ENCODE measurements at places on chromosomes 1 and 21.

GRCh38 chr21:16169102-16169511 is 439.3 kb downstream of the USP25 start:
- DNase-seq: no peak

- DNase-seq: no peak
Measured at GRCh38 chr1:231311720-231312431, 25.8 kb downstream of the EXOC8 start.

DNA sequence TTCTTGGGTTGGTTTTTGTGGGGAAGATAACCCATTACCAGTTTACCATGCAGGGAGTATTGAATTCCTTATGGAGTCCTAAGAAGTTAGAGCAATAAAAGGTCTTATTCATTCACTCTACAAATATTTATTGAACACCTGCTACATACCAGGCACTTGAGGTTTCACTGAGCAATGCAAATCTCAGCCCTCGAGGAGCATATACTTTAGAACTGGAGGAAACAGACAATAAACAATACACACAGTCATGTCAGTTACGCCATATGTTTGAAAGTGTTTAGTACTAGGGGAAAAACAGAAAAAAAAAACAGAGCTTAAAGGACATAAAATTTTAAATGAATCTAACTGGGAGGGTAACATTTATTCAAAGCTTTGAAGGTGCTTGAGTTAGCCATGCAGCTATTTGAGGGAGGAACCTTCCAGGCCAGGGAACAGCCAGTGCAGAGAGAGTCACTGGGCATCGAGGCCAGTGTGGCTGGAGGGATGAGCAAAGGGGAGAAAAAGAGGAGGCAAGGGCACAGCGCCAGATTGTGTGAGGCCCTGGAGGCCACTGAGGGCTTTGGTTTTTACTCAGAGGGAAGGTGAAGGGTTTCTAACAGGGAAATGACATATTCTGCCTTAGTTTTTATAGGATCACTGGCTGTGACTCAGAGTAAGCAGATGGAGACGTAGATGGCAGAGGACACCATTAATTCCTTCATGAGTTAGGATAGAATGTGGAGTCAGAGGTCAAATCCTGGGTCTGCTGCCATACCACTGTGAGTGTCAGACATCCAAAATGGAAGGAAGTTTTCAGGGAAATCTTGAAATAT is 32.7 kb downstream of the C1orf21 start:
- no peak for DNase-seq

DNA sequence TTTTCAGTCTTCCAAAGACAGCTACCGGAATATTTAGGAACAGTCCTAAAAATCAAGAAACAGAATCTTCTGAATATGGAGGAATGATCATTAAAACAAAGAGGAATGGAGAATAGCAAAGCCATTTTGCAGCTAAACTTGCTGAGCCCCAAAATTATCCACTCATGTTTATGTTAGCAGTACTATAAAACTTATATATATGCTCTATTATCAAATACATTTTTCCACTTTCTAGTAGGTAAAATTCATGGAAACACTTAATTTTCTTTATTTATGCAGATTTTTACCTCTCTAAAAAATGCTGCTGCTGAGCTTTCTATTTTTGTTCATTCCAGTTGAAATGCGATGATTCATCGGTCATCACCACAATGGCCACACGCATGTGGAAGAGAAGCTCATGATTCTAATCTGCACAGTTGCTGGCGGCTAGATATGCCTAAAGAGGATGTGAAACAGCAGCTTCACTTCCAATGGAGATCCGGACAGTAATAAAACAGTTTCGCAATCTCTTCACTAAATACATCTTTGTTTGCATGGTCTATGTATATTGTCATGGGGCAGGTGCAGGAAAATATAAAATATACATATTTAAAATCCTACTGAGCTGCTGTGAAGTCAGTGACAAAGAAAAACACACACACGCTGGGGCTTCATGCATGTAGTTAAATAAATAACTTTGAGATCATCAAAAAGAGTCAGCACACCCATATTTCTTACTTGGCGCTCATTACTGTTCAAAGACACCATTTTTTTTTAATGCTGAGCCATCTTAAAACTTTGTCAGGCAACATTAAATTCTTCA is 292.2 kb downstream of the SMYD3 start:
- peak; percentile 68 for DNase-seq

DNA sequence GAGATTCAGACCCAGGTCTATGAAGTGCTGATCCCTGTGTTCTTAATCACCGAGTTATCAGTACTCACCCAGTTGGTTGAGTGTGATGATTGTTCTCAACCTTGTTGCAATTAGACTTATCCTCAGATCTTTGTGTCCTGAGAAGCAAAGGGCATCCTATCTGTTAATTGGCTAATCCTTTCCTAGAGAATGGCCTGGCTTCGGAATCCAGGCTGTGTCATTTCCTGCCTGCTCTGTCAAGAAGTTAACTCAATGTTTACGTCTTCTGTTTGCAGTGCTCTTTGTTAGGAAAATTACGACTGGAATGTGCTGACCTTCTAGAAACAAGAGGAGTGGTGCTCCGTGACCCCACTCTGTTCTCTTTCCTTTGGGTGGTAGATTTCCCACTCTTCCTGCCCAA is 14.7 kb downstream of the GAS5 start:
- DNase-seq: no peak

DNA sequence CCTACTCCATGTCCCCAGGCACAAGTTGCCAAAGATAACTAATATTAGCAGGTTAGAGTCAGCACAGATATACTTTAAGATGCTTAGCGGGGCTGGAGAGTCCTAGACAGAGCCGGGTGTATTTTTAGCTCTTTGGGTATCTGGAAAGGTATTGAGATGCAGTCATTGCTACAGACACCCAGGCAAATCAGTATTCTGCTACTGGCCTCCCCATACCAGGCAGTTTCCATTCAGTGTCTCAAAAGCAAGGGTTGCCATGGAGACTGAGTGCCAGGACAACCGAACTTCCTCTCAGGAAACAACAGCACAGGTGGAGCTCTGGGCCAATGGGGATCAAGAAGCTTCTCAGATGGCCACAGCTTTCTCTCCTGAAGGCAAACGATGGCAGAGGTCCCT is 45.3 kb downstream of the KCNC4 start:
- DNase-seq: no peak

- DNase-seq: no peak
Measured at GRCh38 chr21:8991088-8991907, 1530.1 kb upstream of the TPTE start.

DNA sequence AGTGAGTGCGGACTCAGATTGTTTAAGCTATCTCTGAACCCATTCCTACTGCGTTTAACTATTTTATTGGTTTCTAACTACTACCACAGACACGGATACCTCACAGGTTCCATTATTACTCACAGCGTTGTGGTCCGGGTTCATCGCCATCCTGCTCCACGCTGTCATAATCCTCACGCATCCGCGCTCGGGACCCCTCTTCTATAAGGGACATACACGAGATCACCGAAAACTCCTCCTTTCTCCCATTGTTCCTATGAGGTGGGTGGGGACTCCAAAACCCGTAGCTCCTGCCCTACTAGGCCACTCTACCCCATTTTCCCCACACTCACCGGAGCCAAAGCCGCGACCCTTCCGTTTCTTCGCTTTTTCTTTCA is 610 bp downstream of the RBM8A start:
- DNase-seq: no peak

GRCh38 chr1:4416189-4416588 is 238.2 kb upstream of the AJAP1 start:
- no peak for DNase-seq

GRCh38 chr1:27571439-27572018 is 32.4 kb downstream of the AHDC1 start:
- no peak for DNase-seq

DNA sequence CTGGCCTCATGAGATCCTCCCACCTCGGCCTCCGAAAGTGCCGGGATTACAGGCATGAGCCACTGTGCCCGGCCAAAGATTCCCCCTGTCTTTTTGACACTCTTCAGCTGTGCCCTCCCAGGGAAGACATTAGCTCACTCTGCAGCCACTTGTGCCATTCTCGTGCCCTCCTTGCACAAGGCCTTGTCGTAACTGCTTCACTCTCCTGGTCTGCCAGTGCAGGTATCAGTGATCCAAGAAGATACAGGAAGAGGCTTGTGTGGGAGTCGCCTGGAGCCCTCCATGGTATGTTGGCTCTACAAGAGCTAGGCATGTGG is 22.0 kb upstream of the WDR26 start:
- DNase-seq: no peak

DNA sequence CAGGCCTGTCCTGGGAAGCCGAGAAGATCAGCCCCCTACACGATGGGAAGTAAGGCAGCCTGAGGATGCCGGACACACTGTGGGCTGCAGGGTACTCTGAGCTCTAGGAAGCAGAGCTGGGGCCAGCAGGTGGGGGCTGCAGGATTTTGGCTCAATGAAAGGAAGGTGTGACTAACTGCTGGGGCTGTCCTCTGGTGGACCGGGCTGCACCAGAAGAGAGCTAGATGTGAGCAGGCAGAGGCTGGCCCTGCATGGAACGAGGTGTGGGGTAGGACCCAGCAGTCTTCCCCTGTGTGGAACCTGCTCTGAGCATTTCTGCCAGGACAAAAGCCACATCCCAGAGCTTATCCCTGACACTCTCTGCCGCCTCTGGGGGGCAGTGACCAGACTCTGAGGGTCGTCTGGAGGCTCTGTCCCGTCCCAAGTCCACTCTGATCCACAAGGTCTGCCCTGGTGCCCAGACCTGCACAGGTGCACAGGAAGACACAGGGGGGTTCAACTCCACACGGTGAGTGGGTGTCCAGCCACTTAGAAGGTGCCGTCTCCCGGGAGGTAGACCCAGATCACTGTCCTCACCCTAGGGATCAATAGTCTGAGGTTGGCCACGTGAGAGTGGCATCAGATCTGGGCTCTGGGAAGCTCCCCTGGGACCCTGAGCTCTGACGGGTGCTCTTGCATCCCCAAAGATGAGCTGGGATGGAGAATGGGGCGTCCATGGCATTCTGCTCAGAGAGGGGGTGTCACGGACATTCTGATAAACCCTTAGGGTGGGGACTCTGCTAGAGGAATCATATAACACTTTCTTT is 187.6 kb upstream of the VAMP3 start:
- no peak for DNase-seq

GRCh38 chr1:154574716-154575115 is 7.1 kb downstream of the CHRNB2 start:
- no peak for DNase-seq

- no peak for DNase-seq
Measured at GRCh38 chr1:115694805-115695204, 53.0 kb downstream of the VANGL1 start.

GRCh38 chr1:177164380-177165068 is at the start of gene ASTN1:
ASTN1 (minus strand) TSS chr1:177164712; CDS start chr1:177164676, 36 bp downstream.
- no peak for DNase-seq

Data from GM13977 (cell line).